Transverse colon (tissue), 4 donors: ENCODE measurements at places on chromosomes 12 and 14. TPM values are rescaled to one million over a fixed set of nuclear protein-coding genes. Genes with fewer than 3 reads are reported as not detected.

GRCh38 chr14:90969531-90970166 lies 90.8 kb downstream of the RPS6KA5 start:
- no peak overlapping the region for H3K4me3 ChIP-seq
- no peak overlapping the region for H3K27ac ChIP-seq
- H3K27me3 ChIP-seq = no peaks in the 10 kb centered on the region
- no peak for DNase-seq
- H3K36me3 ChIP-seq = no peaks in the 10 kb centered on the region

DNA sequence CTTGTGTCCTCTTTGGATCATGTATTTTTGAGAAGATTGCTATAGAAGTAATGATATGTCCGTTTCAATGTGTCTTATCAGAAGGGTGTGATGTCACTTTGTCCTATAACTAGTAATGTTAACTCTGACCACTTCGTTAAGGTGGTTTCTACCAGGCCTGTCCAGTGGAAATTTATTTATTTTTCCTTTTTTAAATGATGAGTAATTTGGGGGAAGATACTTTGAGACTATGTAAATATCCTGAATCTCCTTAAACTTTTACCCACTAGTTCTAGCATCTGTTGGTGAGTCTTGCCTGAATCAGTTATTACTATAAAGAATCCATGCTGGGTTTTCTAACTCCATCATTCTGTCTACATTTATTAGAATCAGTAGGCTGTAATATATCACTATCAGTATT lies 15.3 kb downstream of the EP400 start:
- H3K4me1 ChIP-seq = no peaks in the 10 kb centered on the region
- no peak overlapping the region for H3K27ac ChIP-seq
- H3K27me3 ChIP-seq = no peaks in the 10 kb centered on the region
- no peak overlapping the region for H3K4me3 ChIP-seq

The DLGAP5 gene
- total RNA-seq = 0.82 TPM

DNA sequence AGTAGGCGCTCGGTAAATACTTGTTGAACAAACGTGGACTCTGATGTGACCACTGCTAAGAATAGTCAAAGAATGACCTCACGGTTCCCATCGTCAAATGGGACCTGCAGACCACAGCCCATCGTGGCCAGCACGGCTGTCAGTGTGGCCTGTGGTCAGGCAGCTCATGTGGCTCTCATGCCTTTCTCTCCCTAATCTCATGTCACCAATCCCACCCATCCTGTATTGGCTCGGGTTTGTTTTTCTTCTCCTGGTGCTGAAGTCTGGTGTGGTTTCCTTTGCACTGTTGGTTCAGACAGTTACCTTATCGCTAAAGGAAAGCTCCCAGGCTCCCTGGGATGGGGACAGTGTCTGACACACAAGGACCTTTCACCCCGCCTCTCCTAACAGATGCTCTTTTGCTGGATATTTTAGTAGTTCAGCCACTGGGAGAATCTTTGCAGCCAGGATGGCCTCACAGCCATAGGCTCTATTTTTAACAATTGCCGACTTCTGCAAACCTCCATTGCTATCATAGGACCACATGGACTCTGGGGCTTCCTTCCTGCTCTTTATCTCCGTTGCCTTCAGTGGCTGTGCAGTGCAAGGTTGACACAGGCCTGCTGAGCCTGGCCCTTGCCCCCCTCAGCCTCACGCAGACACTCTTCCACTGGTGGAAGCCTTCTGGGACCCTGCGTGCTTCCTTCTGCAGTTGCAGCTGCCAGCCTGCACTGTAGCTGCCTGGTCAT lies 293.1 kb upstream of the FKBP4 start:
- no peaks in the 10 kb centered on the region for H3K27me3 ChIP-seq
- H3K27ac ChIP-seq = no peak overlapping the region
- H3K36me3 ChIP-seq = no peaks in the 10 kb centered on the region
- H3K4me1 ChIP-seq = peaks cover 11% of the 10 kb centered on the region

DNA sequence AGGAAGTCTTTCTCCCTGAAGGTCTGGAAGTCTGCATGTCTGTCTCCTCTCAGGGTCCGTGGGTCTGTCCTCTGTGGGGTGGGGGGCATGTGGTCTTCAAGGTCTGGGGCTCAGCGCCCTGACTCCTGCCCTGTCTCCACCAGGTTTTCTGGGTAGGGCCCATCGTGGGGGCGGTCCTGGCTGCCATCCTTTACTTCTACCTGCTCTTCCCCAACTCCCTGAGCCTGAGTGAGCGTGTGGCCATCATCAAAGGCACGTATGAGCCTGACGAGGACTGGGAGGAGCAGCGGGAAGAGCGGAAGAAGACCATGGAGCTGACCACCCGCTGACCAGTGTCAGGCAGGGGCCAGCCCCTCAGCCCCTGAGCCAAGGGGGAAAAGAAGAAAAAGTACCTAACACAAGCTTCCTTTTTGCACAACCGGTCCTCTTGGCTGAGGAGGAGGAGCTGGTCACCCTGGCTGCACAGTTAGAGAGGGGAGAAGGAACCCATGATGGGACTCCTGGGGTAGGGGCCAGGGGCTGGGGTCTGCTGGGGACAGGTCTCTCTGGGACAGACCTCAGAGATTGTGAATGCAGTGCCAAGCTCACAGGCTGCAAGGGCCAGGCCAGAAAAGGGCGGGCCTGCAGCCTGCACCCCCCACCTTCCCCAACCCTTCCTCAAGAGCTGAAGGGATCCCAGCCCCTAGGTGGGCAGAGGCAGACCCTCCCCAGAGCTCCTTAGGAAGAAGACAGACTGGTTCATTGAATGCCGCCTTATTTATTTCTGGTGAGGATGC lies 3.4 kb downstream of the AQP5 start:
- peaks cover 72% of the 10 kb centered on the region for H3K27me3 ChIP-seq
- H3K36me3 ChIP-seq = no peaks in the 10 kb centered on the region
- no peak overlapping the region for H3K4me3 ChIP-seq
- H3K27ac ChIP-seq = no peak overlapping the region
- DNase-seq = no peak
- peaks cover 15% of the 10 kb centered on the region for H3K4me1 ChIP-seq

GRCh38 chr12:6234906-6235305 lies 34.7 kb downstream of the CD9 start:
- DNase-seq = no peak
- H3K27me3 ChIP-seq = no peaks in the 10 kb centered on the region
- peaks cover 38% of the 10 kb centered on the region for H3K36me3 ChIP-seq
- no peak overlapping the region for H3K4me3 ChIP-seq

DNA sequence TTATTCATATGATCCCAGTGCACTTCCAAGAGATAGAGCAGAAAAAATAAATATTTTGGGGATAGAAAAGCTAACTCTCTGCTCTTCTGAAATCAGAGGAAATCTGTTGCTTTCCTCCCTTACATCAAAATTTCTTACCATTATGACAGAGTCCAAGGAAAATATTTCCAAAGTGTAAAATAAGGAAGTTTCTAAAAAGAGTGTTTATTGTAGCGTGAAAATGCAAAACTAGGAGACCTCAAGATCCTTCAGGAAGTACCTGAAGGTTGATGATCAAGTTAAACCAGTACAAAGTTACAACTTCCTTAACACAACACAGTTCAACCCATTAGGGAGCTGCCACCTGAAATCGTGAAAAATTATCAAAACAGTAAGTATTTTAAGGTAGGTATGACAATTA lies at the start of gene OR6C2:
TSS of gene OR6C2 (plus strand) at position 301 of the 400 bp plus-strand sequence. CDS start 8,138 bp downstream, outside the sequence.
- H3K27ac ChIP-seq = no peak within 1 kb of the TSS
- no peak within 1 kb of the TSS for H3K4me3 ChIP-seq
- no peak for DNase-seq
- no peaks in the 10 kb centered on the region for H3K36me3 ChIP-seq

The ESRRB gene
- not detected for total RNA-seq

DNA sequence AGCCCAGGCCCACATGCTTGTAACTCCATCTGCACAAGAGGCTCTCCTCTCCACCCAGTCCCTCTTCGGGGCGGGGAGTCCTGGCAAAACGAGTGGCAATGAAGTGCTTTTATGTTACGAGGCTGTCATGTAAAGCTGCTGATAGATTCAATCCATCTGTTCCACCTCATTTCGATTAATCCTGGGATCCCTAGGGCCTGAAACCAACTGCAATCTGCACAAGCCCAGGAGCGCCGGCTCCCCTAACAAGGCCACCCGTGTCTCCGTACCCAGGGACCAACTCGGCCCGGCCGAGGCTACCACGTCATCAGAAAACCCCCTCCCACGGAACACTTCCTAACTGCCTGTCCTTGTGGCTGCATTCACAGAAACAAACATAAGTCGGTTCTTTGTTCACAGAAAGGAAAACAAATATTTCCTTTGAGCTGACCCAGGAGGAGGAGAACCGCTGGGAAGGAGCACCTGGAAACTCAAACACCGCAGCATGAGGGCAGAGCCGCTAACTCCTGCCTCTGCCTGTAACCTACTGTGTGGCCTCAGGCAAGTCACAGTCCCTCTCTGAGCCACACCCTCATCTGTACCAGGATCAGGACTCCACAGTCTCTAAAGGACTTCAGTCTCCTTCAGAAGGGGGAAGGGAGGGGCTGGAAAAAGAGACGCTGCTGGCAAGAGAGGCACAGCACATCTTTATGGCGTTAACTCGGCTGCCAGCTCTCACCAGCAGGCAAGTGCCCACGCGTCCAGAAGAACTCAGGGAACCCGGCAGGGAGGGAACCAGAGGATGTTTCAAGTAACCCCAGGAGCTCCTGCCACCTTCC lies 47.8 kb downstream of the CCDC88C start:
- DNase-seq = no peak
- H3K4me1 ChIP-seq = peaks cover 44% of the 10 kb centered on the region
- H3K27me3 ChIP-seq = no peaks in the 10 kb centered on the region

DNA sequence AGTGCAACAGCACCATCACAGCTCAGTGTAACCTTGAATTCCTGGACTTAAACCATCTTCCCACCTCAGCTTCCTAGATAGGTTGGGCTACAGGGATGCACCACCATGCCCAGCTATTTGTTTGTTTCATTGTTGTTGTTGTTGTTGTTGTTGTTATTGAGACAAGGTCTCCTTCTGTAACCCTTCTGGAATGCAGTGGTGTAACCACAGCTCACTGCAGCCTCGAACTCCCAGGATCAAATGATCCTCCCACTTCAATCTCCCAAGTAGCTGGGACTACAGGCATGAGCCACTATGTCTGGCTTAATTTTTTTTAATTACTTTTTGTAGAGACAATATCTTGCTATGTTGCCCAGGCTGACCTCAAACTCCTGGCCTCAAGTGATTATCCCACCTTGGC lies 1.2 kb upstream of the NEMP1 start:
- H3K27me3 ChIP-seq = no peaks in the 10 kb centered on the region
- no peak for DNase-seq
- peak overlapping the region; percentile 92 for H3K27ac ChIP-seq
- H3K4me3 ChIP-seq = no peak overlapping the region
- H3K36me3 ChIP-seq = no peaks in the 10 kb centered on the region
- peaks cover 18% of the 10 kb centered on the region for H3K4me1 ChIP-seq

DNA sequence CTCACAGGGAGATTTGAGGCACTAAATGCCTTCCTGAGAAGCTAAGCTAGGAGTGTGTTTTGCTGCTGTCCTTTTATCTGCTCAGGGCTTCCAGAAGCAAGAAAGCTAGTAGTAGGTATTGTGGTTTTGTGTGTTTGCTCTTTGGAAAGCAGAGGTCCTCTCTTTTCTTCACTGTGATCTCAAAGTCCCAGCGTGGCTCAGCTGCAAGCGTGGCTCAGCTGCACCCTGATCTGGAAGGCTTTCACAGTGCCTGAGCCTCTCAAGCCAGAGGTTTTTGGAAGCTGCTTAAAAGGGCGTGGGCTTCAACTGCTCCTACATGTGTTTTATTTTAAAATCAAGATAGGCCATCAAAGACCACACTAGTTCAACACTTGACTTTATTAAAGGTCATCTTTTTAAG lies 337.4 kb upstream of the RGS6 start:
- H3K27ac ChIP-seq = no peak overlapping the region
- peaks cover 3% of the 10 kb centered on the region for H3K4me1 ChIP-seq
- H3K36me3 ChIP-seq = no peaks in the 10 kb centered on the region
- H3K4me3 ChIP-seq = no peak overlapping the region

- no peak overlapping the region for H3K4me3 ChIP-seq
- H3K27ac ChIP-seq = no peak overlapping the region
- no peaks in the 10 kb centered on the region for H3K36me3 ChIP-seq
These were observed 174.1 kb upstream of the PRICKLE1 start for GRCh38 chr12:42763682-42764081.

The ENDOU gene
- not detected for total RNA-seq

The VAMP1 gene
- total RNA-seq = 15.3 TPM

DNA sequence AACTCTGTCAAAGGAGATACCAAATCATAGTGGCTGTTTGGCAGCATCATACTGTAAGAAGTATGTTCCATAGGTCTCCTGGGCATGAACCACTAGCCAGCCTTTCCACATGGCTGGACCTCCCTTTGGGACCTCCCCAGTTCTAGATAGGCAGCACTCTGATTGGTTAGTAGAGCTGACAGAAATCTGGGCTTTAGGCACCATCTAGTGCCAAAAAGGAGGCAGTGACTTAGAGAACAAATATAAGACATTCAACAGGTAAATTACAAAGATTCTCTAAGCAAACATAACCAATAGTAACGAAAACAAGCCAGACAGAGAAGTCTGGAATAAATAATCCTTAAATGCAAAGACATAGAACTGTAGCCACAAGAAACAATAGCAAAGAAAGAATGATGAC lies 148.0 kb upstream of the PDE3A start:
- no peak overlapping the region for H3K27ac ChIP-seq
- no peaks in the 10 kb centered on the region for H3K27me3 ChIP-seq
- H3K4me1 ChIP-seq = no peaks in the 10 kb centered on the region

The CLEC6A gene
- total RNA-seq = not detected

The TMEM119 gene
- 18.3 TPM for total RNA-seq

The CPM gene
- 147 TPM for total RNA-seq

GRCh38 chr14:74190927-74191575 lies 48.2 kb upstream of the VSX2 start:
- no peak overlapping the region for H3K27ac ChIP-seq
- no peaks in the 10 kb centered on the region for H3K36me3 ChIP-seq
- H3K27me3 ChIP-seq = no peaks in the 10 kb centered on the region

GRCh38 chr14:39264558-39264957 lies 30.8 kb downstream of the MIA2 start:
- no peaks in the 10 kb centered on the region for H3K27me3 ChIP-seq
- H3K4me1 ChIP-seq = peaks cover 8% of the 10 kb centered on the region
- DNase-seq = no peak
- no peak overlapping the region for H3K4me3 ChIP-seq
- H3K36me3 ChIP-seq = no peaks in the 10 kb centered on the region

- H3K27ac ChIP-seq = no peak overlapping the region
- no peaks in the 10 kb centered on the region for H3K36me3 ChIP-seq
- DNase-seq = no peak
- H3K27me3 ChIP-seq = no peaks in the 10 kb centered on the region
These were observed 214.2 kb downstream of the GLT1D1 start for GRCh38 chr12:129067491-129067890.

- no peaks in the 10 kb centered on the region for H3K27me3 ChIP-seq
- no peak overlapping the region for H3K4me3 ChIP-seq
- H3K27ac ChIP-seq = no peak overlapping the region
- DNase-seq = peak; percentile 58
- H3K4me1 ChIP-seq = no peaks in the 10 kb centered on the region
- H3K36me3 ChIP-seq = no peaks in the 10 kb centered on the region
These were observed 5.8 kb upstream of the PUS1 start for GRCh38 chr12:131923260-131923659.

GRCh38 chr12:87866578-87867292 lies 162.5 kb downstream of the C12orf50 start:
- no peaks in the 10 kb centered on the region for H3K36me3 ChIP-seq
- no peak overlapping the region for H3K4me3 ChIP-seq
- DNase-seq = no peak
- H3K27me3 ChIP-seq = no peaks in the 10 kb centered on the region
- no peak overlapping the region for H3K27ac ChIP-seq
- no peaks in the 10 kb centered on the region for H3K4me1 ChIP-seq

- H3K4me3 ChIP-seq = no peak overlapping the region
- no peak overlapping the region for H3K27ac ChIP-seq
- H3K36me3 ChIP-seq = no peaks in the 10 kb centered on the region
- DNase-seq = no peak
- H3K27me3 ChIP-seq = no peaks in the 10 kb centered on the region
These were observed 21.3 kb downstream of the ANO2 start for GRCh38 chr12:5923751-5924150.
